Hippocampal formation (tissue), 2 donors: ENCODE measurements at places on chromosomes 5 and 9.
A peak's percentile ranks its signal among the peaks of the same experiment; 100 is the strongest.

DNA sequence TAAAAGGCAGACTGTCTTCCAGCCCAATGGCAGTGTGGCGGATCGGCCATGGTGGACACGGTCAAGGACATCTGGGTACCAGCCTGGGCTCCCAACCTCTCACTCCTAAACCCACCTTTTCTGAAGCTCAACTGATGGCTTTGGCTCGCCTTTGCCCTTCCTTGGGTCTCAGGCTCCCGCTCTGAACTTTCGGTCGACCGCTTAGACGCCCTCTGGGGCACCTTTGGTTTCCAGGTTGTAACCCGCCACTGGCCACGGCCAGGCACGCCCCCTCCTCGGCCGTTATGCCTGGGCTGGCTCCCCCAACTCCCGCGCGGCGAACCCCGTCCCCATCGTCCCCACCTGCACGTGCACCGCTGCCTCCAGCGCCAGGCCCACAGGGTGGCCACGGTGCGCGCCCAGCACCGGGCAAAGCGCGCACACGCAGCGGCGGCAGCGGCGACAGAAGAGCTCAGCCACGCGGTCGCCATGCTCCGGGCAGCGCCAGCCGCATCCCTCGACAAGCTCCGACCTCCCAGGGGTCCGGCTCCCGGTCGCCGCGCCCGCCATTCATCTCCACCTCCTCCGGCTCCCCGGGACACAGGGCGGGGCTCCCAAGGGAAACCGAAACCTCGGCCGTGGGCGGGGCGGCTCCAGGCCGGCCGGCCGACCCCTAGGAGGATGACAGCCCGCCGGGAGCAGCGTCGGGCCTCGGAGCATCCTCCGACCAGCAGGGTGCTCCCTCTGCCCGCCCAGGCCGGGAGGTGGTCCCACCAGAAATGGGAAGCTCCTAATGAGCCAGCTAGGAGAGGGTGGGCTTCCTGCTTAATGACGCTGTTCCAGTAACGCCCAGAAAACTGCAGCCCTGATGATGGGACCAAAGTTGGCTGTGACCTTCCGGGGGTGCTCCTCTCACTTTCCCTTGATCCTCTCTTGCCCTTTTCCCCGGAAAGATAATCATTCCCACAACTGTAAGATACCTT lies at the start of gene TRIM14:
Gene TRIM14, minus strand, starts transcription at position 583 of the 962 bp plus-strand sequence. Its CDS starts 34 bp downstream, at position 549.
- no peak for DNase-seq

- DNase-seq = peak; percentile 58
These were observed 52.5 kb downstream of the JADE2 start for GRCh38 chr5:134577796-134578577.

- DNase-seq = no peak
These were observed 340.5 kb downstream of the ARHGEF28 start for GRCh38 chr5:73966451-73966850.

DNA sequence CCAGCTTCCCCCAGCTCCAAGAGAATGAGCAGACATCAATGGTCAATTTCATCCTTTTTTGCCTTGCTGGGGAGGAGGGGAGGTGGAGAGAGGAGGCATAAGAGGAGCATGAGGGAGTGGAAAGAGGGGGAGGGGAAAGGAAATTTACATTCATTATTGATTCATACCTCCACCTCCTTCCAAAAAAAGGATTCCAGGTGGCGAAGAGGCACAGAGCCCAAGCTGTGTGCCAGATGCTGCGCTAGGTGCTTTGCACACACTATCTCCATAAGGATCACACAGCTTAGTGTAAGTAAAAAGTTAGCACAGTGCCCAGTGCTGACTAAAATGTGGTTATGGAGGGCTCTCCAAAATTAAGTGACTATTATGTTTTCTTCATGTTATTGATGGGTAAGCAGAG lies 11.0 kb downstream of the ASTN2 start:
- DNase-seq = no peak

GRCh38 chr5:73702534-73702933 lies 76.5 kb downstream of the ARHGEF28 start:
- DNase-seq = no peak

DNA sequence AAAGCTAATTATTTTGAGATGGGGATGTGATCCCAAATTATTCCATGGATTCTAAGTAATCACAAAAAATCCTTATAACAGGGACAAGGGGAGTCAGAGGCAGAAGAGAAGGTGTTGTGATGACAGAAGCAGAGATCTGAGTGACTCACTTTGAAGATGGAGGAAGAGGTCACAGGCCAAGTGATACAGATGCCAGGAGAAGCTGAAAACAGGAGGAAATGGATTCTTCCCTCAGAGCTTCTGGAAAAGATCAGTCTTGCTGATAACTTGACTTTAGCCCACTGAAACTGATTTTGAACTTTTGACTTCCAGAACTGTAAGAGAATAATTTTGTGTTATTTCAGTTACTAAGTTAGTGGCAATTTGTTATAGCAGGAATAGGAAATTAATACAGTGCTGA lies 105.3 kb downstream of the GCNT1 start:
- DNase-seq = no peak

DNA sequence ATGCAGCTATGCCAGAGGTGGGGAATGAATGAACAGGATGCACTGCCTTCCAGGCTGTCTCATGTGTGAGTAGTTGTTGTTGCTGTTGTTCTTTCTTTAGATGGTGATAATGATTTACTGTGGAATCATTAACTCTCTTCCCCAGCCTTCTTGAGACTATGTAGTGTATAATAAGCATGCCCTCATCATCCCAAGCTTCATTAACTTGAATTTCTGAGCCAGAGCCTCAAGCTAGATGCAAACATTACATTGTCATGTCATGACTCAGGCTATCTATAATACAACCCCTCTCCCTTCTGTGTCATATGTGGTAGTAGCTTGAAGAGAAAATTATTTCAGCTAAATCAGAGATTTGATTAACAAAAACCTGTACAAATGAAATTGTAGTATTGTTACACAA lies 10.0 kb upstream of the ADAMTSL1 start:
- no peak for DNase-seq

- no peak for DNase-seq
These were observed 292.4 kb downstream of the EFNA5 start for GRCh38 chr5:107378218-107378899.

GRCh38 chr9:135098400-135099105 lies 11.1 kb downstream of the OLFM1 start:
- DNase-seq = no peak

GRCh38 chr5:80711938-80712337 lies 57.2 kb upstream of the DHFR start:
- peak; percentile 2 for DNase-seq

DNA sequence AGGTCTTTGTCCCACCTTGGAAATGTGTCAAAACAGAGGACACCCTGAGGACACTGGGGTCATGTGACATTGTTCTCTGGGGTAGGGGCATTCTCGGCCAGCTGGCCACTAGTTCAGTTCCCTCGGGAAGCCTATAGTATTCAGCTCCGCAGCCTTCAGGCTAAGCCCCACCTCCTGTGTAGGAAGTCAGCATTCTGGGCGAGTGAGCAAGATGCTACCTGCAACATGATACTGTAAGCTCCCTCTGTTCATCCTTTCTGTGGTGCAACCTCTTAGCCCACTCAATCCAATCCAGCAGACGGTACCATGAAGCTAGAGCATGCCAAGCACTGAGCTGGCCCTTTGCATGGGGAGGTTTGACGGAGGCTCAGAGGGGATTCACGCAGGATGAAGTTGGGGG lies 5.3 kb downstream of the NTNG2 start:
- no peak for DNase-seq

DNA sequence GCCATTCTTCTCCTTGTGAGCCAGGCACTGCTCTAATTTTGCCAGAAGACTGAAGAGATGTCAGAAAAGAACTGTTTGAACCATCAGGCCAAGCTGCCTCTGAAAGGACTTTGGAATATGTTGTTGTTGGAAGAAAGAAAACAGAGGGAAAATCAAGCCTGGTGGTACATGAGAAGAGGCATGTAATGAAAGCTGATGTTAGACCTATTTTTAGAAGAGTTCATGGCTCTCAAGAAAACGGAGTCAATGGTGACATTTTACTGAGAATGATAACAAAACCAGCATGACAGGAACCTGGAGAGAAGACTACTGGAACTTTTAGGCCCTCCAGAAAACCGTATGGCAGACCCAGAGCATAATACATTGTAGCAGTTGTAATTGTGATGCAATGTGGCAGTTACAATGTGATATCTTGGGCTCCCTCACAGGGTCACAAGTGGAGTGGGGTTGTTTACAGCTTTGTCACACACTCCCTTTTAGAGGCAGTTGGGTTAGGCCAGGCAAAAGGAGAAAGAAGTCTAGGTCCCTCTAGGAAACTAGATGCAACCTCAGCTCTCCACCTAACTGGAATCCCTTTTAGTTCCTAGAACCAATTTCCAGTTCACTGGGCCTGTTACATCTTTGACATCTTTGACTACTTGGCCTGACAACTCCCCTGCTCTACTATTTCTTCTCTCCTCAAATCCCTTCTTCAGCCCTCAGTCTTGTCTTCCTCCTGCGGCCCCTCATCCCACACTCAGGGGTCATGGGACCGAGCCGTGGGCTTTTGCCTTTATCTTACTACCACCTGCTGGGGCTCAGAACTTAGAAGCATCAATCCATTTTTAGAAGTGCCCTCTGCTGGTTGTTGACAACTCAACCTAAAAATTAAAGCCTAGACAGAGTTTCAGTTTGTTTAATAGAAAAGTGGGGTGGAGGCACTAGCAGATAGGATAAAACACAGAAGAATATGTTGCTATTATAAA lies 61.2 kb upstream of the JAK2 start:
- no peak for DNase-seq

DNA sequence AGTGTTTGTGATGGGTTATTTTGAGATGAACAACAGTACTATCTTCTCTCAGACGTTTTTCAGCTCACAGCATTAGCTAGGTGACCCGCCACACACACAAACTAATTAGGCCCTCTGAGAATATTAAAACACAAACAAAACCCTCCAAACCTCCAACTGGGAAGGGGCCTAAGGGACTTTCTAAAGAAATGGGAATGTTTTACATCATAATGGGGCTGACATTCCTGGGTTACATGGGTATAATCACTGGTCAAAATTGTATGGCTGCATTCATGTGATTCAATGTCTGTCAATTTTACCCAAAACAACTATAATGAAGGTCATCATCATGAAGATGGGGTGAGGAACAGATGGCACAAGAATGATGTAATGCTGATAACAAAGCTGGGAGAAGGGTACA lies 59.6 kb downstream of the SPTLC1 start:
- no peak for DNase-seq

DNA sequence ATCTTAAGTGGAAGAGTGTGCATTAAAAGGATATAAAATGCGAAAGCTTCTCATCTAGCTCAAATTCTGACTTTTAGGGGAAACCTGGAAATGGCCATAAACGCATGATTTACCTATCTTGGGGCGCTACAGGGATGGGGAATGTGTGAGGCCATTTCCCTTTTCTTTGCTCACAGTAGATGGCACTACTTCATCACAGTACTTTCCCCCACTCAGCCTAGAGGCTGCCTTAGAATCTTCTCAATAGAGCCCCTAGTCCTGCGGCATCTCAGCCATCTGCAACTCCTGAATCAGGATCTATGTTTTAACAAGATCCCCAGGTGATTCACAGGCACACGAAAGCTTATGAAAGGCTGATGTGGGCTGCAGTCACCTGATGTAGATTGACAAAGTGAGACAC lies 110.8 kb downstream of the LHFPL2 start:
- DNase-seq = peak; percentile 85

GRCh38 chr5:19001539-19001938 lies 986.5 kb downstream of the CDH18 start:
- no peak for DNase-seq

DNA sequence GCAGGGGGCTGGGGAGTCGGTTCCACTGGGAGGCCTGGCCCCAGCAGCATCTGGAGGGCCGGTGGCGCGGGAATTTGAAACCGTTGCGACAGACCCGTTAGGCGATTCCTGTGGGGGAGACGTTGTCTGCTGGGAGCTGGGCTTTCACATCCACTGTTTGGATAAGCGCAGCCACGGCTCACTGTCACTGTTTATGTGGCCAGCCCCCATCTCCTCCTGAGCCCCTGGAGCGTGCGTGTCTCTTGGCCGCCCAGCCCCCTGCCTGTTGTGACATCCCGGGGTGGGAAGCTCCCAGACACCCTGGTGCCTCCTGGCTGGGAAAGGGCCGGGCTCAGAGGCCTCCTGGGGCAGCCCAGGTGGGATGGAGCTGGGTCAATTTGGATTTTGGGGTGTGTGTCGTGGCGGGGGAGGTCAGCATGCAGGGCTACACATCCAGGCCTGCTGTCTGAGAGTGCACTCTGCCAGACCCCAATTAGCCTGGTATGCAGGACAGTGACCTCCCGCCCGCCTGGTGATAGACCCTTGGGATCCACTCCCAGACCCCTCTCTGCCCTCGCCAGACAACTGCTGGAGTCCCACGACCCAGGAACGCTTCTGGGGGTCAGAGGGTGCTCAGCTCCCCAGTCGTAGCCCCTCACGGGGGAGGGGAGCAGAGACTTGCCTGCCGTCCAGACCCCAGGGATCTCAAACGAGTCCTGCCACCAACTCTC lies 62.0 kb upstream of the RNU6ATAC start:
- no peak for DNase-seq

- no peak for DNase-seq
These were observed 48.6 kb downstream of the PSMB7 start for GRCh38 chr9:124366476-124367220.

GRCh38 chr5:11797132-11797531 lies 107.1 kb downstream of the CTNND2 start:
- DNase-seq = no peak

GRCh38 chr9:6354072-6354686 lies 26.0 kb downstream of the TPD52L3 start:
- DNase-seq = peak; percentile 8

GRCh38 chr5:171484460-171484899 lies 65.0 kb downstream of the FGF18 start:
- no peak for DNase-seq

- DNase-seq = no peak
These were observed 18.2 kb upstream of the SLCO4C1 start for GRCh38 chr5:102314328-102314727.

DNA sequence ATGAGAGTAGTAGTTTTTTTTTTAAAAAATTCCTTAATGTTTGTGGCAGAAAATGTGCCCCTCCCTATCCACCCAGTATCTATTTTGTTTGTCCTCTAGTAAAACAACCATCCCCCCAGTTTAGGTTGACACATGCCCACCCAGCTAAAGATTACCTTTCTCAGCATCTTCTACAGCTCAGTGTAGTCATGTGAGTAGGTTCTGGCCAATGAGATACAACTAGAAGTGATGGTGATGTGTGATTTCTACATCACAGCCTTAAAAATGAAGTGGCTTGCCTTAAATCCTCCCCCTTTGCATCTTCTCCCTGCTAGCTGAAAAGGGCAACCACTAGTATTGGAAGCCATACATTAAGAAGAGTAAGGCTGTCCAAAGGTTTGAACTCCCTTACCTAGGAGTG lies 14.9 kb downstream of the CHD1 start:
- no peak for DNase-seq

GRCh38 chr5:142754031-142754430 lies 16.1 kb upstream of the ARHGAP26 start:
- no peak for DNase-seq

GRCh38 chr5:59275510-59276324 lies 617.8 kb downstream of the PDE4D start:
- DNase-seq = no peak

GRCh38 chr9:21524099-21524830 lies 42.2 kb upstream of the IFNE start:
- DNase-seq = no peak
